ENCODE measurements at places on chromosomes 6 and 20.

GRCh38 chr6:17957904-17958620, 29.4 kb downstream of the KIF13A start:
- no peak for DNase-seq

GRCh38 chr6:14932485-14933182, 313.2 kb upstream of the JARID2 start:
- no peak for DNase-seq

GRCh38 chr6:91802431-91802830, 1215.6 kb upstream of the MAP3K7 start:
- DNase-seq: no peak

GRCh38 chr6:78231002-78231401, 578.2 kb downstream of the MEI4 start:
- DNase-seq: no peak

DNA sequence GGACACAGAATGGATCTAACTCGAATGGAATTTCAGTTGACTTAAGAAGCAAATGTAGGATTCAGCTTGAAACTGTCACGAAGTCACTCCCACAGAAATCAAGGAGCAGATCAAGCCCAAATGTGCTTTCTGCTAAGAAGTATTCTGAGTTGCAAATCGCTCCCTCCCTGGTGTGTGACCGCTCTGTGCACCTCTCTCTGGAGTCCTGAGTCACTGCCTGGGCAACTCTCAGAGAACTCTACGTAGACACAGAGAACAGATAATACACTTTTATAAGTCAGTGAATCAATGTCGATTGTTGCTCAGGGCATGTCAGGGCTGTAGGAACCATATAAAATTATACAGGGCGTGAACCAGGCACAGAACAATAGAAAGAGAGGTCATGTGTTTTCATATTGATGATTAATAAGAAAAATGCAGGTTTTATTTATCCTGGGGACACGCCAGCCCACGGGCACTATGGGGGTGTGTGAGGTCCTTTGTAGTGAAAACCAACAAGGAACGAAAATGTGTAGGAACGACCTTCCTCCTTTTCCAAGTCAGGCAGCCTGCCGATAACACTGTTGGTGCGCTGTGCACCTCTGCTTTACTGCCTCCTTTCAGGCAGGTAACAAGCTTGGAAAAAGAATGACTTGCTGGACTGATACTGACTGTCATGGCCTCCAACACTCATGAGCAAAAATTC, 248.1 kb upstream of the FOXQ1 start:
- no peak for DNase-seq

GRCh38 chr20:48295445-48295903, 510.2 kb upstream of the SULF2 start:
- no peak for DNase-seq

DNA sequence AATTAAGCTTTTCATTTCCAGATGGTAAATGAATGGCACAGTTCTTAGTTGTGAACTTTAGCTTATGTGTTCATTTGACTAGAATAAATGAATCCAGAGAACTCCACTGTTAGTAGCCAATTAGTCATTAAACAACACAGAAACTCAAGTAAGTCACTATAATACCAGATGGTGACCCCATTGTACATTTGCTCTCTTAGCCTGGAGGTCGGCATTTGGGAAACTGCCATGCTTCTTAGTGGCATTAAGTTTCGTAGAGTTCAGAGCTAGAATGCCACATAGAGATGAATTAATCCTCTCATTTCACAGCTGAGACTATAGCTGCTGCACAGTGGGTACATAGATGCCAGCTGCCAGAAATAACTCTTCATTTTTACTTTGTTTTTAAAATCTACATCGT, 10.8 kb upstream of the DTNBP1 start:
- DNase-seq: no peak

- no peak for DNase-seq
Measured at GRCh38 chr6:119856136-119856535, 506.6 kb upstream of the MAN1A1 start.

GRCh38 chr6:106103728-106104109, 17.6 kb downstream of the PRDM1 start:
- DNase-seq: no peak

- no peak for DNase-seq
Measured at GRCh38 chr6:135298455-135298854, 117.3 kb downstream of the MYB start.

- DNase-seq: no peak
Measured at GRCh38 chr6:26025047-26025893, 62.0 kb upstream of the HFE start.

GRCh38 chr6:148448369-148449012, 105.9 kb downstream of the SASH1 start:
- DNase-seq: no peak

DNA sequence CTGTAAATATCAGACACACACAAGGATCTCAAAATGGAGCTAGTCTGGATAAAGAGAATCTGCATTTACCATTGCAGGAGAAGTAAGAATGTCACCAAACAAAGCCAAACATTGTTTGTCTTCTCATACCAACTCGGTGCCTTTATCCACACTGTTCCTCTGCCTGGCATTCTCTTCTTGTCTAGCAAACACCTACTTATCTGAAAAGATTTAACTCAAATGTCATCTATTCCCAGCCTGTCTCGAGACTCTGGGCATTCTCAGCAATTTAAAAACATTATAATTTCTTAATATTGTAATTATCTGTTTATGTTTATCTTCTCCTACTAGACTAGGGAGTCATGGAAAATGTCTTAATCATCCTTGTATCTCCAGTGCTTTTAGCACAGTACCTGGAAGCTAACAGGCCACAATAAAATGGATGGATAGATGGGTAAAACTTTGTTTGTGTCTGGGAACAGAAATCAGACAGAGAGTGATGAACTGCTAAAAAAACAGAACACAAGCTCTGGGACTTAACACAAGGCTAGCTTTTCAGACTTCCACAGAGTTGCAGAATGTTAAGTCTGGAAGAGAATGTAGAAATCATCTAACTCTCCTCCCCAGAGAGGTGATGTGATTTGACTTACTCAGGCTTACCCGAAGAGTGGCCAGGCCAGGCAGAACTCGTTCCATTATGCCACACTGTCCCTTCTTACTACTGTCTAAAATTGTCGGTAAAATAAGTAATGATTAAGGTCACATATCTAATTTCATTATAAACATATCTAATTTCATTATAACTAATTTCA, 42.3 kb upstream of the FAM83C start:
- no peak for DNase-seq

DNA sequence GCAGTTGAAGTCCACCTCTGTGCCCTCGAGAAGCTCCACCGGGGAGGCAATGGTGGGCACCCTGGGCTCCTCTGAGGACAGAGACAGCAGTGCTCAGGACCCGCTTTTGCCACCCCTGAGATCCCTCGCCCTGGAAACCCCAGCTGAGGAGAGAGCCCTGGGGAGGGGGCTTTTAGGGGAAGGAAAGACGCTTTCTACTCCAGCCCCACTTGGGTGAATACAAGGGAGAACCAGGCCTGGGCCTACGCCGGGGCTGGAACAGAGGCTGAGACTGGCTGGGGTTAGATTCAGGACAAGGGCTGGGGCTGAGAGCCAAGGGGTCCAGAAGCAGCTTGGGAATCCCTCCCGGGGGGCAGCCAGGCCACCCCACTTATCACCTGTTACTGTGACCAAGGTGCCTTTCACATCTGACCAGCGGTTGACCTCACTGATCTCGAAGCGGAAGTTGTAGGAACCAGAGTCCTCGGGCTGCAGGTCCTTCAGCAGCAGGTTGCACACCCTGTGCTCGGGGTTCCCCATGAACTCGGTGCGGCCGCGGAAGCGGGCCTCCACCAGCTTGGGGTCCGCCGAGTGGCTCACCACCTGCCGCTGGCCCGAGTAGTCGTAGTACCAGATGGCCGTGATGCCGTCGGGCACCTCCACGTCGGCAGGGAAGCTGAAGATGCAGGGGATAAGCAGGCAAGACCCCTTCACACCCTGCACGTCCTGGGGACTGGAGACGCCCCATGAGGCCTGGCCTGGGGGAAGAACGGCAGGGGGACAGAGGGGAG, 6.2 kb downstream of the SIGLEC1 start:
- no peak for DNase-seq

DNA sequence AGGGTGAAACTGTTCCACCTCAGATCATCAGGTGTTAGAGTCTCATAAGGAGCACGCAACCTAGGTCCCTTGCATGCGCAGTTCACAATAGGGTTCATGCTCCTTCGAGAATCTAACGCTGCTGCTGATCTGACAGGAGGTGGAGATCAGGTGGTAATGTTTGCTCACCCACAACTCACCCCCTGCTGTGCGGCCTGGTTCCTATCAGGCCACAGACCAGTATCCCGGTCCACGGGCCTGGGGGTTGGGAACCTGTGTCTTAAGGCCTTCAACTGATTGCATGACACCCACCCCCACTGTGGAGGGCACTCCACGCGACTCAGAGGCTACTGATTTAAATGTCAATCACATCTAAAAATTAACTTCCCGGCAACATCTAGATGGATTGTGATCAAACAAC, 411.2 kb upstream of the SULF2 start:
- DNase-seq: no peak

GRCh38 chr6:102494808-102495207, 1101.3 kb downstream of the GRIK2 start:
- no peak for DNase-seq

DNA sequence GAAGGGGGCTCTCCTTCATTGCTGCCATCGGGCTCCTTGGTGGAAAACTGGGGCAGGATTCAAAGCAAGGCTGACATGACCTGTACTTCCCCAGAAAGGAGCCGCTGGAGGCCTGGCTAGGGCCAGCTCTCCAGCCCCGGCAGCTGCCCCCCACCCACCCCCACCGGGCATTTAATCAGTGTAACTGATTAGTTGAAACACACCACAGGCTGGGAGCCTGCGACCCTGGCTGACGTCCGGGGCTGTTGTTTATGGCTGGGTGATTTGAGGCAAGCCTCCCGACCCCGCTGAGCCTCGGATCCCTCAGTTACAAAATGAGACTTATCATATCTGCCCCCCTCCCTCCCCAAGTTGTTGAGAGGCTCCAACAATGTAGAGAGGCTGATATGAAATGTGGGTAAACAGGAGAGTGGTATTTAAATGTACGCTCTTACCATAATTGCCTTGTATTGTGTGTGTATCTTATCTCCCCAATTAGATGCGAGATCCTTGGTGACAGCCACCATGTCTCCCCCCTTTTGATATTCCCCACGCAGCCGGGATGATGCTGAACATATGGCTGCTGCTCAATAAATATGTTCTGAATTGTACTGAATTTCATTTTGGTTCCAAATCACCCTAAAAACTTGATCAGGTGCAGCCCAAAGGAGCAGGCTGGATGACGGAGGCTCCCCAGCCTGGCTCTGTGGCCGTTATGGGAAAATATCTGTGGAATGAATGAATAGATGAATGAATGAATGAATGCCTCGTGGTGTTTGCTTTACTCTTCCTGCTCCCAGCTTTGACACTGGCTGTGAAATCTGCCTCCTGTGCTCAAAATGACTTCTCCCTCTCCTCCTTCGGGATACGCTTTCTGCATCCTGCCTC, 31.8 kb upstream of the APCDD1L start:
- DNase-seq: no peak

- no peak for DNase-seq
Measured at GRCh38 chr6:16199804-16200203, 38.6 kb upstream of the GMPR start.

DNA sequence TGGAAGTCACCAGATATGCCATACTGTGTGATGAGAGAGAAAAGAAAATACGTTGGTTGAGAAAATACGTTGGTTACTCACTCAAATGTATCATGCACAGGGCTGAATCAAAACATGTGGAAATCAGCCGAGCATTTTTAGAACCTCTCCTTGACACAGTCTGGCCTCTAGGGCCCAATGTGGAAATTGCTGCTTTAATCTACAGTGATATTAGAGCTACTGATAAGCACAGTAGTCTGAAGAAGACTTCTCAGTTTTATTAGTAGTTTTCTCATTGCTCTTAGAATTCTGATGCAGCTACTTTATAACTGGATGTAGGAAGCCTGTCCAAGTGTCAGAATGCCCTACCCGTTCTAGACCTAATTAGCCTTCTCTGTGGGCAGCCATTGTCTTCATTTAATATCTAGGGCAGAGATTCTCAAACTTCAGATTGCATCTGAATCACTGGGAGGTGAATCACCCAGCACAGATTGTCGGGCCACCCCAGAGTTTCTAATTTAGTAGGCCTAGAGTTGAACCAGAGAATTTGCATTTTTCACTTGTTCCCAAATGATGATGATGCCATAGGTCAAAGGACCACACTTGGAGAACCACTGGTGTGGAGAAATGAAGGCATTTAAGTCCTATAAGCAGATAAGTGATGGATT, 229.1 kb downstream of the PLCB1 start:
- no peak for DNase-seq

DNA sequence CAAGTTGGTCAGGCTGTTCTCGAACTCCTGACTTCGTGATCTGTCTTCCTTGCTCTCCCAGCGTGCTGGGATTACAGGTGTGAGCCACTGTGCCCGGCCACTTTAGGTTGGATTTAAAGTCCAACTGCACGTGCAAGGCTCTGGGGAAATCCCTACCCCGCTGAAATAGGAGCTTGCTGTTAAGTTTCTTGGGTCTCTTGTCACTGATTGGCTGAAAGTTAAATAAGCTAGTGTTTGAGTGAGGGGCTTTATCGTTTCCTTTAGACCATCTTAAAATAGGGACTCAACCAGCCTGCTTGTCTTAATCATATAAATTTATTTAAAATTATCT, 11.1 kb upstream of the SERINC1 start:
- DNase-seq: no peak

DNA sequence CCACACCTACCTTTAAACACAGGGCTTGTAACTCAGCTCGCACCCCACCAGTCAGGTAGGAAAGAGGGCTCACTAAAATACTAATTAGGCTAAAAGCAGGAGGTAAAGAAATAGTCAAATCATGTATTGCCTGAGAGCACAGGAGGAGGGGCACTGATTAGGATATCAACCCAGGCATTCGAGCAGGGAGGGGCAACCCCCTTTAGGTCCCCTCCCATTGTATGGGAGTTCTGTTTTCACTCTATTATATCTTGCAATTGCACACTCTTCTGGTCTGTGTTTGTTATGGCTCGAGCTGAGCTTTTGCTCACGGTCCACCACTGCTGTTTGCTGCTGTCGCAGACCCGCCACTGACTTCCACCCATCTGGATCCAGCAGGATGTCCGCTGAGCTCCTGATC, 657.2 kb downstream of the PRIM2 start:
- DNase-seq: no peak

DNA sequence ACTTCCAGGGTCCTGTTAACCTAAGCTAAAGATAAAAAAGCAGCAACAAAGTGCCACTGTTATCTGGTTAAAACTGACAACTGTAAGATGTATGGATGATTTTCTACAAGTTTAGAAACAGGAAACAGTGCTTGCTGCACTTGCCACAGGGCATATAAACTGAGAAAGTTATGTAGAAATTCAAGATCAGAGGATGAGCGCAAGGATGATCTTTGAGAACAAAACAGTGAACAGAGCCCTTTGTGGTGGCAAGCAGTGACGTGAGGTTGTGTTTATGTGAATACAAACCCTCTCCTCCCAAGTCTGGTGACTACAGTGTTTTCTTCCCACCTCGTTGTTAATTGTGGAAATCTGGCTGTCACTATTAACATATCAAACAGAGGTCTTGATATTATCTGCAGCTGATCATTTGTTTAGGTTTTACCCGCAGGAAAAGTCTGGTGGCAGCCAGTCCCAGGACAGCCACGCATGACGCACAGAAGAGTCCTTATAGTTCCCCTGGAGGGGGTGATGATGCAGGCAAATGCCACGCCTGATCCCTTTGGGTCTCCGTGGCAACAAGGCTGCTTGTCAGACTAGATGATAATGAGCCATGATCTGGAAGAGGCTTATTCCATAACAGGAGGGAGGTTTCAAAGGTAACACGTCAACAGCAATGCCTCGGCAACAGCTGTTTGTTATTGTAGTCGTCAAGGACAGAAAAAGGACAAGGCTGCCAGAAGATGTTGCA, 43.1 kb upstream of the TNFAIP3 start:
- DNase-seq: no peak

Measured in NCI-H1417 treated with DMSO at 0.1 percent for 48 hours (cell line).